ENCODE measurements at places on chromosomes 12 and 14. TPM values are rescaled to one million over a fixed set of nuclear protein-coding genes. Genes with fewer than 3 reads are reported as not detected.

- DNase-seq, result no peak
Observed at GRCh38 chr14:67916430-67916829, 96.9 kb downstream of the RAD51B start.

DNA sequence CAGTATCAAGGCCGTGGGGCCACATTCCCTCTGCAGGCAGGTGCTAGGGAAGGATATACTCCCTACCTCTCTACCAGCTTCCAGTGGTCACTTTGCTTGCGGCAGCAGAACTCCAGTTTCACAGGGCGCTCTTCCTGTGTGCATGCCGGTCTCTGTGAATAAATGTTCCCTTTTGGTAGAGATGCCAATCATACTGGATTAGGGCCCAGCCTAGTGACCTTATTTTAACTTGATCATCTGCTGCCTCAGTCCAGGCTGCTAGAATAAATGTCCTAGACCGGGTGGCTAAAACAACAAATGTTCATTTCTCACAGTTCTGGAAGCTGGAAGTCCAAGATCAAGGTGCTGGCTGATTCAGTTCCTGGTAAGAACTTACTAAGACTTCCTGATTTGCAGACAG, 198.8 kb upstream of the TMEM132C start:
- no peak for DNase-seq

GRCh38 chr12:2624543-2625288, 170.1 kb upstream of the FKBP4 start:
- peak; percentile 22 for DNase-seq

- DNase-seq, result no peak
Observed at GRCh38 chr12:49953151-49953550, 2.6 kb downstream of the AQP2 start.

OR11H6 gene
- not detected for total RNA-seq

CLEC9A gene
- total RNA-seq, result not detected

PROX2 gene
- 0.13 TPM for total RNA-seq
